ENCODE measurements at places on chromosomes 5 and 9.

GRCh38 chr9:4246969-4247368, 52.9 kb downstream of the GLIS3 start:
- no peak for DNase-seq

- DNase-seq = no peak
Measured at GRCh38 chr9:20319641-20320337, 302.5 kb downstream of the MLLT3 start.

GRCh38 chr5:71938895-71939294, 168.4 kb upstream of the MAP1B start:
- DNase-seq = no peak

DNA sequence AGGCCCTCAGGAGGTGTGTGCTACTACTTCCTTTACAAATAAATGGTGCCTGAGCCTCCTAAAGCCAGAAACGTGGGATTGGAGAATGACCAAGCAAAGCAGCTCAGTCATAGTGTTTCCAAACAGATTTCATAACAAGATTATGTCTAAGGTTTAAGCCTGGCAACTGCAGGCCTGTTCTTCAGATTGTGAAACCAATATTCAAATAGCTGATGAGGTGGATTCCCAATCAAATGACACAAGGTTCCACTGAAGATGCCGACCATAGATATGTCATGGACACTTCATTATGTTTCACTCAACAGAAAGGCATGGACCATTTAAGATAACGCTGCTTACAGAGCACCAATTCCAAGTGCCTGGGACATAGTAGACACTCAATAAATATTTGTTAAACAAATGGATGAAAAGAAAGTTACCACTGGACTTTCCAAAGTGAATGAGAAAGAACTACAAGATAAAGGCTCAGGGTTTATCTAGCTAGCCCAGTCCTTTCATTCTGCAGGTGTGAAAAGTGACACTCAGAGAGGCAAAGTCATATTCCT, 189.5 kb downstream of the ACTL7B start:
- DNase-seq = no peak

- no peak for DNase-seq
Measured at GRCh38 chr9:132288361-132288760, 66.4 kb downstream of the SETX start.

DNA sequence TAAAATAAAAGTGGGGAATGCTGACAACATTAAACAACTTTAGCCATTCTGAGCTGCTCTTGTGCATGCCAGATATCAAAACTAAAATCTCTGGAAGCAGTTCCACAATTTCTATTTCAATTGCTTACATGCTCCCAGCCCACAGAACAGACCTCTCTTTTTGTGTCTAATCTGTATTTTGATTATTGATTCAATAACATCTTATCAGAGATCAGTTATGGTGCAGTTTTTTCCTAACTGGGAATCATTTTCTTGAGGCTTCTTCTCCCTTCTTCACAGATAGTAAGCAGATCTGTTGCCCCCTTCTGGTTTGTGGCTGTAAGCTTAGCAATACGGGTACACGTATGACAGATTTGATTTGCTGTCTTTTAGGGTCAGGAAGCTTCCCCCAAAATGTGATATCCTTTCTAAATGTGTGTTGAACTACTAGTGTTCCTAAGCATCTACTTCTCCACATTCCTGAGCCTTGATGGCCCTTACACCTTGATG, 39.4 kb downstream of the MRPS27 start:
- no peak for DNase-seq

GRCh38 chr9:132538071-132538470, 44.3 kb upstream of the BARHL1 start:
- DNase-seq = no peak

GRCh38 chr9:132002643-132003318, 76.9 kb downstream of the MED27 start:
- DNase-seq = no peak

DNA sequence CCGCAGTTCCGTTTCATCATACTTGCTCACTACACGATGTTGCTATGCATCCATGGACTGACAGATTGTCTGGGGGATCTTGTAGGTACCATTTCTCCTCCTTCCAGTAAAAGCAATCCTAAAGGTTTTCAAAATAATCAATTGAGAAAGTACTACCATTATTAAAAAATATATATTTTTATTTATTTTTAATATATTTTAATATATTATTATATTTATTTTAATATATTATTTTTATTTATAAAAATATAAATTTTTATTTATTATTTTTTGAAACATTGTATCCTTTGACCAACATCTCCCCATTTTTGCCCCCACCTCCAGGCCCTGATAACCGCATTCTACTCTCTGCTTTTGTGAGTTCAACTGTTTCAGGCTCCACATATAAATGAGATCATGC, 237.6 kb upstream of the IRX4 start:
- DNase-seq = no peak
